Upper lobe of left lung (tissue), 6 donors: ENCODE measurements at places on chromosomes 2 and 18.

- no peak for DNase-seq
Observed at GRCh38 chr2:160557903-160558302, 64.3 kb upstream of the RBMS1 start.

DNA sequence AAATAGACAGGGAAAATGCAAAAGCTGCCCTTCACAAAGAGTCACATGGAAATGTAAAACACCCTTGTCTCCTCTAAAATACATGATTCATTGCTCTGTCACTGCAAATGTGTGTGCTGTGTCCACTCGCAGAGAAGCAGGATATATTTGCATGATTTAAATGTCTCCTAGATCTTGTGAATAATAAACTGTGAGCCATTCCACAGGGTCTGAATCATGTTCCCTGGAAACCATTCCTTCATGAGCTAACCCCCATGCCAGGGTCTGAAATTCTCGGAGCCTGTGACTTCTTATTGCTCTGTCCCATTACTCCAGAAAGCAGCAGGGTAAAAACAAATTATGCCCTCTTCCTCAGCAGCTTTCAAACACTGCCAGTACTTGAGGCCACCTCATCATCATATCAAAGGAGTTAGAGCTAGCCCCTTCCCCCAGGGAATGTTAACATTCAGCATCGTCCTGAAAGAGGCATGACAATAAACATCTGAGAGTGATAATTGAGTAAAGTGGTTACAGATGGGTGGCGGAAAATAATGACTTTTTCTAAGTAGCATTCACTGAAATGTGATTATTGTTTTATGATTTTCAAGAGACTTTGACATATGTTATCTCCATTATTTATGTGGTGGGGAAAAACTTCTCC, 11.7 kb upstream of the CNGA3 start:
- no peak for DNase-seq

- DNase-seq, result no peak
Observed at GRCh38 chr2:171530378-171530777, 8.1 kb downstream of the CYBRD1 start.

GRCh38 chr18:58900015-58900649, 35.5 kb downstream of the ZNF532 start:
- no peak for DNase-seq

DNA sequence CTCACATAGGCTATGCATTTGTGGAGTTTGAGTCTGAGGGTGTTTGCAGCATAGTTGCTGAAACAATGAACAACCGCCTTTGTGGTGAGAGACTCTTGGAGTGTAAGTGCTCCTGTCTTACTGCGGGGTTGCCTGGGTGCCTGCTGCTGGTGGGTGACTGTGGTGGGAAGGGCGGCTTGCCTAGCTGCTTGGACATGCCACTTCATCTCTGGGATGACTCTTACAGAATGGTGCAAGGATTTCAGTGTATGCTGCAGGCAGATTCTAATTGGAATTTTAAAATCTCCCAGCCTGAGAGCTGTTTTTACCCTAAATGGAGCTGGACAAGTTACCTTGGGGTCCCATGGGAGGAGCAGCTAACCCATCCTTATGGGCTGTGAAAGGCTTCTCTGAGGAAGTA, 50.1 kb downstream of the CYP27C1 start:
- no peak for DNase-seq

- no peak for DNase-seq
Observed at GRCh38 chr2:69089998-69090397, 77.0 kb downstream of the ANTXR1 start.

DNA sequence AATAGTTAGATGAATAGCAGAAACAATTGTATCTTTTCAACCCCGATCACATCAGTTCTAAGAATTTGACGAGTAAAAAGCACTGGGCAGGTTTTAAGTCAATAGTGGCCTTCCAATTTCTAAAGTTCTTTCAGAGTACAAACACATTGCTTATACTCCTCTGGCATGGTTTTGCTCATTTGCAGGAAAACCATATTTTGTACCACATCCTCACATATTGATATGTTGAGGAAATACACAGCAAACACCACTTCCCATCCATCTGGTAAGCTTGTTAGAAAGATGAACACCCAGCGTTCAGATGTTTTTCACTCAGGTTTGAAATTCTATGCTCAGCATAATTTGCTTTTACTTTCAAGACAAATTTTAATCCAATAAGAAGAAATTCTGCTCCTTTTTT, 344.6 kb upstream of the ACVR2A start:
- DNase-seq, result no peak

DNA sequence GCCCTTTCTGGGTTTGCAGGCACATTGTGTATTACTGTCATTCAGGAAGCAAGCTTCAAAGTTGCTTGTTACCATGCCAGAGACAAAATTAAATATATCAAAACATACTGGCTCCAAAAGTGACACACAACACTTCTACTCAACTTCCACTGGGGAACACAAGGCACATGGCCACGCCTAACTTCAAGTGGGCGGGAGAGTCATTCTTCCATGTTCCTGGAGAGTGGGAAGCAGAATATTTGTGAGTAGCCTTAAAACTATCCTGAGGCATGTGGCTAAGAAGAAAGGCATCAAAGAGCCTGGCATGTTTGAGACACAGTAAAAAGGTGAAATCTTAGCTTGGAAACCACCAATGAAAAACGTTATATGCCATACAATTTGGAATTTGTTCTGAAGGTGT, 90.5 kb upstream of the TACR1 start:
- DNase-seq, result no peak

DNA sequence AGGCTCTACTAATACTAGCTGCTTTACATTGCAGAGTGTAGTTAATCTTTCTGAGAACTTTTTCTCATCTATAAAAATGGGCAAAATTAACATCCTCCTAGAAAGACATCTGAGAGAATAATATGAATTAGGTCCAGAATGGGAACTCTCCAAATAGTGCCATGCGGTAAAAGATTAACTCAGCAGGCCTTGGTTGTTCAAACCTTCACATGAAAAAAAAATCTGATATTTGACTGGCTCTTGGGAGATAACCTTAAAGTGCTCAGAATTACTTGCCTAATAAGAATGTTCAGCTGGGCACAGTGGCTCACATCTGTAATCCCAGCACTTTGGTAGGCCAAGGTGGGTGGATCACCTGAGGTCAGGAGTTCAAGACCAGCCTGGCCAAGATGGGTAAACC, 5.5 kb upstream of the CXXC1 start:
- no peak for DNase-seq

DNA sequence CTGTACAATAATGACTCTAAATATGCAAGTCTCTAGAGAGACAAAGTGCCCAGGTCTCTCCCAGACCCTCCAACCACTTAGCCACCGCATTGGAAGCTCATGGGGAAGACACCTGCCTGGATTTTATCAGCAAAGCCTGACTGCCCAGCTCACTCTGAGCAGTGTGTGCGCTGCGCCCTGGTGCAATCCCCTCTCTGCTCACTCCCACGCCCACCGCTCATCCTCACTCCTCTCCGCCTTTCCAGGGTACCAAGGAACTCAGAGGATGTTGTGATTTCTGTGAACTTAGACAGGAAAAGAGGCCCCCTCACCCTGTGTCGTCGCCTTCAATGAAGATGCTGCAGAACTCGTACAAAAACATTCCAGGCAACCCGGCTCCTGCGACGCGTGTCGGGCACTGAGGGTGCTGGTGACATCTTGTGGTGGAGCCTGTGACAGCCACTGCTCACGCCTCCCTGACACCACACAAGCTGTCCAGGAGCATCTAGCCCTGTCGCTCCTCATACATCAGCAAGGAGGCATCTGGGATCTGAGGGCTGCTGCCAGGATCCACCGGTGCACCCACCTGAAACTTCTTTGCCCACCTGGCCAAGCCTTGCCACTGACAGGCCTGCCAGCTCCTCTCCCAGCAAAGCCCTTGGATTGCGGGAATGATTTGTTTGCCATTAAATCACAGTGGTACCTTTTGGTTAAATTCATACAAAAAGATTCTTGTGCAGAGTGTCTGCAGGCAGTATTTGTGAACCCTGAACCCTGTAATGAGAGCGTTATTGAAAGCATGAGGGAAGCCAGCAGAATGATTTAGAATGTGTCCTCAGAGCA, 220.4 kb downstream of the ZNF516 start:
- DNase-seq, result peak; percentile 46

DNA sequence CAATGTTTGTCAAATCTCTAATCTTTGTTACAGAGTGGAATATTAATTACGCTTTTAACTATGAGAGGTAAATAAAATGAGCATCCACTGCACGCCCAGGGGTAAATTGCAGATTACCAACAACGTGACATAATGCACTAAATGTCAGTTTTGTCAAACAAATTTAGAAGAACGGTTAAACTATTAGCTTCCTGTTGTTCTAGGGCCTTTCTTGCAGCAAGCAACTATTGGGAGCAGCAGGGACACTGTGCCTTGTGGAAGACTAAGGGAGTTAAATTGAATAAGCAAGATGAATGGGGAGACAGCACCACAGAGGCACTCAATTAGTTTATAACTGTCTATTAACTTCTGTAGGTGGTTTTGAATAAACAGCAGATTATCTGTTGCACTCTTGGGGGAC, 391.0 kb upstream of the RAB12 start:
- DNase-seq, result no peak
